ENCODE measurements at places on chromosomes 3 and 15. TPM values are rescaled to one million over a fixed set of nuclear protein-coding genes. Genes with fewer than 3 reads are reported as not detected.

Gene RTP3
- not detected for total RNA-seq

Gene UPK1B
- 31.7 TPM for total RNA-seq

Gene EFHB
- total RNA-seq, result 1.8 TPM

Gene SLC9A9
- 1.8 TPM for total RNA-seq

Gene CCDC12
- total RNA-seq, result 36.0 TPM

Gene GP9
- not detected for total RNA-seq

Gene TRIM42
- total RNA-seq, result not detected

Gene GOLGA8G
- not detected for total RNA-seq

Gene HHATL
- not detected for total RNA-seq

Gene IGF2BP2
- total RNA-seq, result 27.6 TPM

Gene HAUS2
- total RNA-seq, result 25.0 TPM

Gene TCF12
- total RNA-seq, result 17.8 TPM

Gene CCR4
- total RNA-seq, result not detected

DNA sequence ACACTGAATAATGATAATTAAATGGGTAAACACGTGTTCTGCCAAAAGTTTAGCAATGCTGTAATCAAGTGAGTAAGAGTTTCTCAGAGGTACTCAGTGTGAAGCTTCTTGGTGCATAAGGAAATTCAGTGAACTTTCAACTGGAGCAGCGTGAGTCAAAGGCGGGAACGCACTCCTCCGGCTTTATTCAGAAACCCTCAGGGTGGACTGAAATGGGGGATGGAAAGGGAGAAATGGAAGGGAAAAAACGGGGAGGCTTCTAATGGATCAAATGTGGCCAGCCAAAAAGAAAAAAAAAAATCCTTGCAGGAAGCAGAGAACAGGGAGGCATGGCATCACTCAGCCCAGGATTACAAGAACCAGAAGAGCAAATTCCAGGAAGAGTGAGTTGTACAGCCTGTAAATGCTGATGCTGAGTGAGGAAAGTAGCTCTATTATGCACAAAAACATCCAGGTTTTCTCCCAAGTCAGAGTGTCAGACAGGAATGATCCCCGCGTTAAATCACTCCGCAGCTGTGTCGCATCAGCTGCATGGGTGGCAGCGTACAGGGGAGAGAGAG is 85.3 kb downstream of the ASB7 start:
- DNase-seq, result no peak

- no peak for DNase-seq
Measured at GRCh38 chr15:52527911-52528563, 643 bp downstream of the MYO5A start.

- DNase-seq, result no peak
Measured at GRCh38 chr3:34650131-34650530, 851.7 kb downstream of the PDCD6IP start.

DNA sequence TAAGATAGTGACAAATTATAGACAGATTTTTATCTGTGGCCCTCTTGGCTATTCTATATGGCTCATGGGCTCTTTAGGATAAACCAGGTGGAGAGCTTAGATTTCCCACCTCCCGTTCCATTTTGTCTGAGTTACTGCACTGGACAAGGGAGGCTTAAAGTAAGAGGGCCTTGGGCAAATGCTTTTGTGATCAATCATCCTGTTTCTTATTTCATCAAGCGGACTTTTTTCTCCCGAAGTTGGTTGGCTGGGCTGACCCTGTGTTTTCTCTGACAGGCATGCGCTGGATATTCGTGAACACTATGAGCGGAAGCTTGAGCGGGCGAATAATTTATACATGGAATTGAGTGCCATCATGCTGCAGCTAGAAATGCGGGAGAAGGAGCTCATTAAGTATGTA is 33.4 kb downstream of the TMEM41A start:
- DNase-seq, result no peak

DNA sequence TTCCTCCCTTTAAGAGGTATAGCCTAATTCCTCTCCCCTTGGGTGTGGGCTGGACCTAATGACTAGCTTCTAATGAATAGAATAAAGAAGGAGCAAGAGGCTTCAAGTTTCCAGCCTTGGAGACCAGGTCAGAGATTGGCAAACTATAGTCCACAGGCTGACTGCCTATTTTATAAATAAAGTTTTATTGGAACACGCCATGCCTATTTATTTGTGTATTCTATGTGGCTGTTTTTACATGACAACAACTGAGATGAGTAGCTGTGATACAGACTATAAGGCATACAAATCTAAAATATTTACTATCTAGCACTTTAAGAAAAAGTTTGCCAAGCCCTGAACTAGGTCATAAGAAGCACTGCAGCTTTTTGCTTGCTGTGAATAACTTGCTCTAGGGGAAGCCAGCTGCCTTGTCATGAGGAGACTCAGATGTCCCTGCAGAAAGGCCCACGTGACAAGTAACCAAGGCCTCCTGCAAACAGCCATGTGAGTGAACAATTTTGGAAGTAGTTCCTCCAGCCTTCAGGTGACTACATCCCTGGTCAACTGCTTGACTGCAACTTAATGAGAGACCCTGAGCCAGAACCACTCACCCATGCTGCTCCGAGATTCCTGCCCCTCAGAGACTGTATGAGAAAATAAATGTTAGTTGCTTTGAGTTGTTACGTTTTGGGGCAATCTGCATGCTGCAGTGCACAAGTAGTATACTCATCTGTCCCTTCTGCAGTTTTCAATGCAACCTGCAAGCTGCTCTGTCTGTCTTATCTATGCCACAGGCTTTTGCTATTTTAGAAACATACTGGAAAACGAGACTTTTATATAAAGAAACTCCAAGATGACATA is 21.1 kb upstream of the MAP3K13 start:
- DNase-seq, result peak; percentile 76

- DNase-seq, result peak; percentile 82
Measured at GRCh38 chr3:66115858-66116654, 77.3 kb upstream of the MAGI1 start.

DNA sequence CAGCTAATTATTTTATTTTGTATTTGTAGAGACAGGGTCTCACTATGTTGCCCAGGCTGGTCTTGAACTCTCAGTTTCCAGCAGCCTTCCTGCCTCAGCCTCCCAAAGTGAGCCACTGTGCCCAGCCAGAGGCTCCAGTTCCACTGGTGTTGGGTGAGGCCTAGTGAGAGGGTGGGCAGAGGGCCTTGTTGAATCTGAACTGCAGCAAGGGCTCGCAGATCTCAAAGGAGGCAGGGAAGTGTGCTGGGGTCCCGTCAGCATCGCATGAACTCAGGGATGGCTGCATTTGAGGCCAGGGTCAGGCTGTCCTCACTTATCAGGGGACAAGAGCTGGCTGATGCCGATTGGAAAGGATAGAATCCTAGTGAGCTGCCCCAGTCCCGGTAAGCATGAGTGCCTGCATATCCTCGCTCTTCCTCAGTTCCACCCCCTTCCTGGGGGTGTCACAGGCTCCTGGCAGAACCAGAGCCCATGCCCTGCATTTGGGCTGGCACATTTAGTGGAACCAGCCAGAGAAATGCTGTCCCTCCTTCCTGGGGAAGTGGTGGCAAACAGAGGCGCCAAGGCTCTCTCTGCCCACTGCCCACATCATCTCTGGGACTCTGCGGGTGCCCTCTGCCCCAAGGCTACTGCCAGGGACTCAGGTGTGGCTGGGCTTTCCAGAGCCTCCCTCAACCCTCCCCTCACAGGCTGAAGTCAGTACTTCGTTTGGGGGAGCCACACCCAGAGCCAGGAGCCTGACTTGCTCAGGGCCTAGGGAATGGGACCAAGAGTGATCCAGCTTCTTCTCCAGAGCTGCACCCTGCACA is 24.1 kb downstream of the ALS2CL start:
- DNase-seq, result no peak

DNA sequence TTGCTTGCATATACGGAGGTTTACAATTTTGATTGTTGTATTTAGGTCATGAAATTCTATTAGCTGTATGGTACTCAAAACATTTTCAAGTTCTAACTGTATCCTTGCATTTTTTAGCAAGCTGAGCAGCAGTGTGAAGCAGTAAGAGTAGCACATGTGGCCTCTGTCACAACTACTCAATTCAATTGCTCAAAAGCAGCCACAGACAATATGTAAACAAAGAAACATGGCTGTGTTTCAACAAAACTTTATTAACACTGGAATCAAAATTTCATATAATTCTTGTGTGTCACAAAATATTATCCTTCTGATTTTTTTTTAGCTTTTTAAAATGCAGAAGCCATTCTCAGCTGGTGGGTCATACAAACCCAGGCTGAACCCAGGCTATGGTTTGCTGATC is 266.7 kb upstream of the LRRN1 start:
- DNase-seq, result no peak

DNA sequence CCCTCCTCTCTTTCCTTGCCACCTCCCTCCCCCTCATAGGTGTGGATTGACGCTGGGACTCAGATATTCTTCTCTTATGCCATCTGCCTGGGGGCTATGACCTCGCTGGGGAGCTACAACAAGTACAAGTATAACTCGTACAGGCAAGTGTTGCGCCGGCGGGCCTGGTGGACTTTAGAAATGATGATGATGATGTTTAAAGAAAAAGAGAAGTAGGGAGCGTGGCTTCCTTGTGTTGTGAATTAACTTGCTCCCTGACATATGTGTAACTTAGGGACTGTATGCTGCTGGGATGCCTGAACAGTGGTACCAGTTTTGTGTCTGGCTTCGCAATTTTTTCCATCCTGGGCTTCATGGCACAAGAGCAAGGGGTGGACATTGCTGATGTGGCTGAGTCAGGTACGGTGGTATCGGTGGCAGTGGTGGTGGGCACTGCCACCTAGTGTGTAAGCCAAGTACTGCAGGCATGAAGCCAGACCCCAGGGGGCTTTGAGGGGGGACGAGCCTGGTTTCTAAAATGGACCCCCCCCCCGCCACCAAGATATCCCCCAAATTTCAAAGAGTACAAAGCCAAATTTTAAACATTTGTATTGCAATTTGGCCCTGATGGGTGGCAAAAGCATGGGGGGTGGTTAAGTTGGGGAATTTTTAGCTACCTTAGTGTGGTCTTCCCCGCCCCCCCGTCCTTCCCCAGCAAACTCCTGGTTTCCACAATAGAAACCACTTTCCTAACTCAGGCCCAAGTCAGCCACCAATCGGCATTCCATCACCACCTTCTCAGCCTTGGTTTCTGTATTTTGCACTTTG is 65.6 kb downstream of the SLC6A6 start:
- DNase-seq, result no peak

DNA sequence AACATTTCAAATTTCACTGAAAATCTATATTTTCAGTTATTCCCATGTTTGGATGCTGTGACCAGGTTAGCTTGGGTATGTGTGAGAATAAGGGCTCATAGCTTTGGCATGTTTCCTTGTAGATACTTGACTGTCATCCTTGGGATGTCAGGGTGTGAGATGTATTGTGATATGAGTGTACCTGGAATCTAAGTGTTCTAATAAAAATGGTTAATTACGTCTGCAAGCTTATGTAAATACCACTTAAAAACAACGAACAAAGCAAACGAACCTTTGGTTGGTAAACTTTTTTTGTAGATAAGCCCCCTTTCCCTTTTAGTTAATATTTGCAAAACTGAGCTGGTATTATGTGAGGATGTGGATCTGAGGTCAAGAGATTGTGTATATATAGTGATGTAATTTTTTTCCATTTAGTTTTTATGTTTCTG is 63.5 kb downstream of the FNDC3B start:
- no peak for DNase-seq

DNA sequence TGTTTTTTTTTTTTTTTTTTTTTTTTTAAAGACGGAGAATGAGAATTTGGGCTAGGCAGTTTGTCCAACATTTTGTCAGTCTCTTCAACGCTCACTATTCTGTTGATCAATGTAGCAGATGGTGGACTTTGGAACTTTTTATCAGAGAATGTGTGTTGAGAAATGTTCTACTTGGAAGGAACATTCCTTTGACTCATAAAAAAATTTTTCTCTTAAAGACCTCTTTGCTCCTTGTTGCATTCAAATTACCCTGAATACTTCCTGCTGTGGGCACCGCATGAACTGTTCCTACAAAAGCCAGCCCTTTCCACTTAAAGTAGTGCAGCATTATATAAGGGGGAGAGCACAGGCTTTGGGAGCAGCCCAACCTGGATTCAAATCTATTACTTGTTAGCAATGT is 182.9 kb downstream of the AKAP13 start:
- no peak for DNase-seq

DNA sequence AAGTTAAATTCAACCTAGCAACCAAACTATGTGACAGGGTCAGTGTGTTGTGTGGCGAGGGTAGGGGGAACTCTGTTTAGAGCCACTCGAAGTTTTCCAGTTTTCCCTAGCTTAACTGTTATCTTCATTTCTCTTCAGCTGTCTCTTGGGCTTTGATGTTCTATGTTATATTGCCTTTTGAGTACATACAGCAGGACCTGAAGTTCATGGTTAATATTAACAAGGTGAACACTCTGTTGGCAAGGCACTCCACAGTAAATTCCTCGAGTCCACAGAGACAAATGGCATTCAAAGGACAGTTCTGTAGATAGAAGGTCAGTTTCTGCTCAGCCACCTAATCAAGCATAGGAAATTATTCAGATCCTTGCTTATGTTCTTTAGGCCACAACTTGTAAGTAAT is 147.9 kb upstream of the DPH6 start:
- peak; percentile 40 for DNase-seq

- no peak for DNase-seq
Measured at GRCh38 chr15:79408041-79408440, 24.1 kb upstream of the MINAR1 start.

DNA sequence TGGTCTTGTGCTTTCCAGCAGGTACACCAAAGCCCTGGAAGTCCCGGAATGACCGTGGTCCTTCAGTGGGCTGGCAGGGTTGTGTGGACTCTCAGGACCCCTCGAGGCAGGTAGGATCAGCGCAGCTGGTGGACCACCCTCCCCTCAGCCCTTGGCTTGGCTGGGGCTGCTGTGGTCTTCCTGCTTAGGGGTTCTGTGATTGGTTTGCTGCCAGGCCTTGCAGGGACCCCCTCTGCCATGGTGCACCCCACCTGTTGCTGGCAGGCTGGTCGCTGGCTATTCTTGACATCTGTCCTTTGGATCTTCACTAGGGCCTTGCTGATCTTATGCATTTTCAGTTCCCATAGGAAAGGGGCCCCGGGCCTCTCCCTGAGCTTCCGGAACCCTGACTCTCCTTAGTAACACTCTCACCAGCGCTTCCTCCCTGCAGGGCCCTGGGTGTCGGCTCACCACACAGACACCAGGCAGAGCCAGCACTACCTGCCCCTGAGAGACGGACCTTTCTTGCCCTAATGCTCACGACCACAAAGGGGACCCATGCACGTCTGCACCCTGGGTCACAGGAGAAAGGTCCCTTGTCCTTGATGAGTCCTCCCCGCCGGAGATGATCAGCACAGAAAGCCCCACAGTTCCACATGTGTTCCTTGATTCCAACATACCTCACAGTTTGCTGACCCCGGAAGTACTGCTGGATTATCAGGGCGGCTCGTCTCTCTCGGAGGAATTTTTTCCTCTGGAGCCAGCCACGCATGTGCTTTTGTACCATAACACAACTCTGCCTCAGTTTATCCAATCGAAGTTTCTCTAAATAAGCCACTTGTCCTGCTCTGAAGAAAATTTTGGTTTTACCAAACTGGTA is 51.7 kb downstream of the MYO5C start:
- no peak for DNase-seq

DNA sequence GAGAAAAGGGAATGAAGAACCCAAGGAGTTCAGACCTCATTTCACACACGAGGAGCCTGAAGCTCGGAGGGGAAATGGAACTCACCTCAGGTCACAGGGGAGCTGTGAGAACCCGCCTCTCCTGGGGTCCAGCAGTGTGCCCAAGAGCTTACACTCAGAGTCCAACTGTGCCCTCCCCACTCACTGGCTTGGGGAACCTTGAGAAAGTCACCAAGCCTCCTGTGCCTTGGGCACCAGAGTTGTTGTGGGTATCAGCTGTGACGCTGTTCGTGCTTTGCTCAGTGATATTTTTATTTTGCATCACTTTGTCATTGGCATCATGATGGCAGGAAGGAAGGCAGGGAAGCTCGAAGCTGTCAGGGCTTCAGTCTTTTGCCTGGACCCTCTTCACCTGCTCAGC is 83.4 kb downstream of the TLE3 start:
- no peak for DNase-seq

GRCh38 chr3:66797889-66798560 is 200.1 kb upstream of the KBTBD8 start:
- DNase-seq, result no peak
